ENCODE measurements at places on chromosomes 5 and 9.

DNA sequence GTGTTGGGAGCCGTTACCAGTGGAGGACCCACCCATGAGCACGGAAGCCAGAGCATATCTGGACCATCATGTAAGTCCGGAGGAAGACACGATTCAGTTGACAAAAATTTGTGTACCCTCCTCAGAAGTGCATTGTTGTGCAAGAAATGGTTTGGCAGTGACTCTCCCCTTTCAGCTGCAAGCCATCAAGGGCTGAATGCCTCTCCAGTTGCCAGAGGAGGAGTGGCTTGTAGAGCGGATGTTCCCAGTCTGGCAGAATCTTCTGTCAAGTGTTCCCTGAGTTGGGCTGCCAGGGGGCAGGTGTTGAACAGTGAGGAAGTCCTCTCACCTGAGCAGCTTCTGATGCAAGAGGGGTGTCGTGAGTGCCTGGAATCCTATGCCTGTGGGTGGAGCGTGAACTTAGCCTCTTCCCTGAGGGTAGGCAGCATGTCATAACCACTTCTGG is 27.6 kb upstream of the CDKN2AIPNL start:
- DNase-seq = peak; percentile 73

DNA sequence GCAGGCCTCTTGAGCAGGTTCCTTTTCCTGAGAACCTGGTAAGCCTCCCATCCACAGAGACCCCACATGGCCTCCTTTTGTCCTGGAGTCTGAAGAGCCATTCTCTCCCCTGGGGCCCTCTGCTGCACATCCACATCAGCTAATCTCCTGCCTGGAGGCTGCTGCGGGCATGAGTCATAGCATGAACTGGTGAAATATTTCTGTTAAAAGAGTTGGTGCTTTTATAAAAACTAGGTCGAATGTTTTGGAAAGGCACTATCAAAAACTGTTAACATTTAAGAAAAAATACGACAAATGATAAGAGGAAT is 399.4 kb downstream of the CTNND2 start:
- no peak for DNase-seq

DNA sequence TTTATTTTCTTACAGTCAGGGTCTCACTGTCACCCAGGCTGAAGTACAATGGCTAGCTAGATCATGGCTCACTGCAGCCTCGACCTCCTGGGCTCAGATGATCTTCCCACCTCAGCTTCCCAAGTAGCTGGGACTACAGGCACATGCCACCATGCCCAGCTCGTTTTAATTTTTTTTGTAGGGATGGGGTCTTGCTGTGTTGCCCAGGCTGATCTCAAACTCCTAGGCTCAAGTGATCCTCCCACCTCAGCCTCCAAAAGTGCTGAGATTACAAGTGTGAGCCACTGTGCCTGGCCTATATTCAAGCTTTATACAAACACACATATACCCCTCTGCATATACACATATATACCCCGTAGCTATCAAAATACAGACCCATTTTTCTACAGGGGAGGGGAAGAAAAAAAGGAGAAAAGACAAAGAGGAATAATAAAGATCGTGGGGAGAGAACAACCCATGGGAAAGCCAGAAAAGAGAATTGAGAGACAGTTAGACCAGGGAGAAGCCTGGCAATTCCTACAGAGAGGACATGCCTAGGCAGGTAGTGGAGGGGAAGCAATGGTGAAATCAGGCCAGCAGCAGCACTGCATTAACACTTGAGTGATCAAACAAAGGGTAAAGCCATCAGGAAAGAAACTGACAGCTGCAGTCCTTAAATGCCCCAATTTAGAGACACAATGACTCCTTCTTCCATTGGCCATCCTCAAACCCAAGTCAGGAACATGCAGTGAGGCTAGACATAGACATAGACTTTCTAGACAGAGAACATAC is 102.7 kb downstream of the EFNA5 start:
- DNase-seq = no peak

GRCh38 chr5:148443998-148444397 is 60.2 kb downstream of the FBXO38 start:
- peak; percentile 41 for DNase-seq

GRCh38 chr5:139569270-139569955 is 8.3 kb downstream of the UBE2D2 start:
- no peak for DNase-seq

- no peak for DNase-seq
Measured at GRCh38 chr5:168624850-168625364, 45.7 kb upstream of the PANK3 start.

GRCh38 chr9:103988821-103989220 is 105.3 kb upstream of the SMC2 start:
- no peak for DNase-seq

DNA sequence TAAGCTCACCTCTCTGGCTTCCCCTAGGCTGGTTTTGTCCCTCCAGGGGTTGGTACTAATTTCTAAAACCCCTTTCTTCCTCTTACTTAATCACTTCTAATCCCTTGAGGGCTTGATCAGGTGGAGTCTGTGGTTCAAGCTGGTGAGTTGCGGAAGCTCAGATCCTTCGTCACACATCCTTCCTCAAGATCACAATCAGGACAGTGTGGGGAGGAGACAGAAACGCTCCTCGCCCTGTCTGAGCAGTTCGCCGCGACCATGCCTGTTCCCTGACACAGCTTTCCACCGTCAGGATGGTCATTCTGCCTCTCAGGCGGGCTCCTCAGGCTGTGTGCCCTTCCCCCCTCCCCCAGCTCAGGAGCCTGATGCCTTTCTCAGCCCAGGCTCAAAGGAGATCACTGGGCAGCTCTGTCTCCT is 24.3 kb downstream of the CPLX2 start:
- peak; percentile 28 for DNase-seq

- DNase-seq = no peak
Measured at GRCh38 chr5:74098941-74099340, 472.9 kb downstream of the ARHGEF28 start.

DNA sequence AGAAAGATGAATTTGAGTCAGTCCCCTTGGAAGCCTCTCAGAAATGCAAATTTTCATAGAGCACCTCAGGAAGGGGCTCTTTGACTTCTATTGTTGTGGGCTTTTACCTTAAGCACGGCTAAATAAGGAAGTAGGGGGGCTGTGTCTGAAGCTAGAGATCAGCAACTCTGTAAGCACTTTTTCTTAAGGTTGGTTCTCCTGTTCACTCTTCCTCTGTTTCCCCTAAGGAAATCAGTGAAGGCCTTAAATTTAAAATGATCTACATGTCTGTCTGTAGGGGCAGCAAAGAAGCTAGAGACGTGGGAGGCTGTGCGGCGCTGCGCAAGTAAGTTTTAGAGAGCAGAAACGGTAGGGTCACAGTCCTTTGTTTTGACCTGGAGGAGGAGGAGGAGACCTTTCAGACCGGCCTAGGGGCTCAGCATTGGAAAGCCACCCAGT is 1.2 kb upstream of the CDC14B start:
- DNase-seq = no peak

DNA sequence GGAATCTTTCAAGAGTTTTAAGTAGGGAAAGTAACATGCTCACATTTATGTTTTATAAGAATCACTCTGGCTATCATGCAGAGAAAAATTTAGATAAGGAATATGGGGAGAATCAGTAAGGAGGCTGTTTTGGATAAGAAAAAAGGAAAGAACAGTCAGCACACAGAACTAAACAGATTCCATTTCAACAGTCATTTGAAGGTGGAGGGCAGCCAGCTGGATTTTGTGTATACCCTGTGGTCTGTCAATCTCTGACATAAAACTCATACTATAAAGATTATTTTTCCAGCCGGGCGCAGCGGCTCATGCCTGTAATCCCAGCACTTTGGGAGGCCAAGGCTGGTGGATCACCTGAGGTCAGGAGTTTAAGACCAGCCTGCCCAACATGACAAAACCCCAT is 64.2 kb downstream of the PCA3 start:
- no peak for DNase-seq

- no peak for DNase-seq
Measured at GRCh38 chr5:51983161-51983560, 599.9 kb downstream of the ISL1 start.

DNA sequence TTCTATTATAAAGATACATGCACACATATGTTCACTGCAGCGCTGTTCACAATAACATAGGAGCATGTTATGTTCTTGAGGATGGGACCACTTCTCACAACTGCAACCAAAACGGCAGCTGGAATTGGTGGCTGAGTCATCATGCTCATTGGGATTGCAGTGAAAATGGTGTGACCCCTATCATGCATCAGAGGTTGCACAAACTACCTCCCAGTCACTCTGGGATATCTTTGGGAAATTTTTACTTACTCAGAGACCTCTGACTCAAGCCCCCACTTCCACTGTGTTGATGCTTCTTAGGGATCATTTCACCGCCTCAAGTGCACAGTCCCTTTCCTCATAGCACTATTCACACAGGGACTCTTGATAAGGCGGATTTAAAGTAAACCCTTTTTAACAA is 474.1 kb downstream of the BNC2 start:
- DNase-seq = no peak

- DNase-seq = no peak
Measured at GRCh38 chr5:102932781-102933180, 177.7 kb downstream of the PAM start.

DNA sequence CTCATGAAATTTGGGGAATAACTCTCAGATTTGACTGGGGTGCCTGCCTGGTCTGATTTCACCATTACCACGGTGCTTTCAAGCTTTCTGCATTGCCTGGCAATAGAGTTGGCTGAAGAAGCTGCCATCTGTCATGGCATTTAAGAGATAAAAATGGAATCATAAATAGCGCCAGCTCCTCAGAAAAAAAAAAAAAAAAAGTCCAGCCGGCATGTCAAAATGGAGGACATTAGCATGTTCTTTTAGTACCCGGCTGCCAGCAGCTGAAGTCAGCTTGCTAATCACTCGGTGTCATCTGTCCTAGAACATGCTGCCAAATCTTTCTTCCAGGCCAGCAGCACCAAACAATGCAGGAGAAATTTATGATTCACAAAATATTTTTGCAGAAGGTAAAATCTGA is 57.7 kb upstream of the CER1 start:
- DNase-seq = peak; percentile 73

- peak; percentile 81 for DNase-seq
Measured at GRCh38 chr5:138874771-138875551, at the start of gene LRRTM2. LRRTM2 (minus strand) TSS chr5:138875335; CDS start chr5:138874911, 424 bp downstream.

DNA sequence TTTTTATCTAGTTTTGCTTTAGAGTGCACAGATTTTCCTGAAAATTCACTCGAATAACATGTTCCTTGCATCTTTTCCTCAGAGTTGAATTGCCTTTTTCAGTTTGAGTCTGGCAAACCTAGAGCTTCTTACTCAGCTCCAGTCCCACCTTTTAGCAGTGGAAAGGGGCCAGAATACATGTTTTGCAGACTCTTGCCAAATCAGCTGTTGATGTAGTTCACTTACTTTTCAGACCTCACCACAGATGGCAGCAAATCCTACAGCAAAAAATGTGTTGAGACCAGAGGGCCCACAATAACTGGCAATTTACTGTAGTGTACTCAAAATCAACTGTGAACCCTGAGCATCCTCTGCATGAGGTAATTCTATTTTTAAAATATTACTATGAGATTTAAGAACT is 545.2 kb upstream of the ACO1 start:
- peak; percentile 44 for DNase-seq

DNA sequence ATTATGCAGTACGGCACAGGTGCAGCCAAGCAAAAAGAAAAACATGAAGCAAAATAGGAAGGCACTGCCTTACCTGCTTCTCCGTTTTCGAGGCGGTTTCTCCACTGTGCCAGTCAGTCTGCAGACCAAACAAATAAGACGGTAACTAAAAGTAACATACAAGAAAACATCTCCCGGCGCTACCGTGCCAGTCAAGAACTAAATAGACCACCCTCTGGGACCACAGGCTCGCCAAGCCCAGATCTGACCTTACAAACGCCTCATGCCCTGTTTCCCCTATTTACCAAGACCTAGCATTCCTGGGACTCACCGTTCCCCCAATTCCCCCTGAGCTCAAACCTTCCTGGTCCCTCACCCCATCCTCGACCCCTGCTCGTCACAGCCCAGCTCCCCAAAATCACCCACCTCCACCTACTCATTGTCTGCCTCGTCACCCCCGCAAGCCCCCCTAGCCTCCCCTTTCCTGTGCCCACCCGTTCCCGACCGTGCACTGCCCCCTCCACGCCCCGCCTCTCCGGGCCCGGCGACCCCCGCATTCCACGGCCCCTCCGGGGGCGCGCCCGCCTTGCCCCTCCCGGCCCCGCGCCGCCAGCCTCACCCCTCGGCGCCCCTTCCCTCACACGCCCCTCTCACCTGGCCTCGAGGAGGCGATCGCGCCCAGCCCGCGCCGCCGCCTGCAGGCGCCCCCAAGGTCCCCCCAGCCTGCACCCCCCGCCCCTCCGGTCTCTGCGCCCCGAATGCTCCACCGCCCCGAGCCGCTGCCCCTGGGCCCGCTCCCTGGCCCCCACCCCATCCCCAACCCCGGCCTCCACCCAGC is 560 bp downstream of the SCAI start:
- DNase-seq = peak; percentile 24

DNA sequence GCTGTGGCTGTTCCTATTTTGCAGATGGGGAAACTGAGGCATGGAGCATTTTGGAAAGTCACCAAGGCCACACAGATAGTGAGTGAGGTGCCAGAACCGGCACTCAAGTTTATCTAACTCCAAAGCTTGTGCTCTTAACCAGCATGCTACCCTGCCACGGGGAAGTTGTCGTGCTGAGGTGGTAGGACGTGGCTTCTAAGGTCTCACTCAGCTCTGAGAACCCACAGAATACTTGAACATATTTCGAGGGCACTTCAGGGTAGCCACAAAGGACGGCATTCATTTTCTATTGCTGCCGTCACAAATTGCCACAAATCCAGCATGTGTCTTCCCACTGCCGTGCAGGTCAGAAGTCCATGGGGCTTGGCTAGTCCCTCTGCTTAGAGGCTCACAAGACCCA is 116.7 kb downstream of the OLFM1 start:
- no peak for DNase-seq

Data from femur (tissue), 1 donor.